ENCODE measurements at places on chromosomes 5 and 9. TPM values are rescaled to one million over a fixed set of nuclear protein-coding genes. Genes with fewer than 3 reads are reported as not detected.

DNA sequence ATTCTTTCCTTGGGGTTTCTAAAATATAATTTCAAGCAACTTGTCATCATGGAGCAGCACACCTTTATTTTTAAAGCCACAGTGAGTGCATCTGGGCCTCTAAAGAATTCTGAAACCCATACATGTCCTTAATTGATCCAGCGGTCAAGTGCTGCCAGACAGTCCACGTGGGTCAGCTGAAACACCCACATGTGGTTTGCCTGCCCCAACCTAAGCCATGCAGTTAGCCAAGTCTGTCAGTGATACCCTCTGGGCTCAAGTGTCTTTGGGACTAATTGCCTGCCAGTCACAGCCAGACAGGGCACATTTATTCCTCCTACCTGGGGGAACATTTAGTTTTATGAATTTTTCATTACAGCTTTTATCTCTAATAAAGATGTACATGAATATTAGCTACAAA, 291.4 kb upstream of the SLC30A5 start:
- no peak for DNase-seq

GRCh38 chr9:98380065-98380681, 124.7 kb upstream of the TBC1D2 start:
- peak; percentile 4 for DNase-seq

The SARDH gene
- not detected for total RNA-seq

The SLC27A6 gene
- not detected for total RNA-seq

GRCh38 chr9:104766025-104766424, 2.1 kb downstream of the NIPSNAP3B start:
- no peak for DNase-seq

DNA sequence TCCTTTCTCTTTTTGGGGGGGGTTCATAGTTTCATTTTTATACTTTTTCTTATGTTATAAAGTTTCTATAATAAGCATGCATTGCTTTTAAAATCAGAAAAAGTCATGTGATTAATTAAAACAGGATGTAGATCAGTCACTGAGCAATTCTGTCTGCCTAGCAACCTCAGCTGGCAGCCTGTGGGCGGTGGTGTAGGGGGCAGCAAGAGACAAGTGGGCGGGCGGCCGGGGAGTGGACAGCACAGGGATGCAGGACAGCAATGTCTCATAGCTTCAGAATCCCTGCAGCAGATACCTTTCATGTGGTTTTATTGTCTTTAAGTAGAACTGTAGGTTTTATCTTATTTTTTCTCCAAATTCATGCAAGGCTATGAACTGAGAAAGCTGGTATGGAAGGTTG, 101.9 kb upstream of the S1PR3 start:
- DNase-seq, result no peak

- no peak for DNase-seq
These were observed 40.0 kb downstream of the KCTD16 start for GRCh38 chr5:144210655-144211054.
